ENCODE measurements at places on chromosomes 2 and 18.

- no peak for DNase-seq
Observed at GRCh38 chr2:181128199-181128598, 147.8 kb downstream of the UBE2E3 start.

DNA sequence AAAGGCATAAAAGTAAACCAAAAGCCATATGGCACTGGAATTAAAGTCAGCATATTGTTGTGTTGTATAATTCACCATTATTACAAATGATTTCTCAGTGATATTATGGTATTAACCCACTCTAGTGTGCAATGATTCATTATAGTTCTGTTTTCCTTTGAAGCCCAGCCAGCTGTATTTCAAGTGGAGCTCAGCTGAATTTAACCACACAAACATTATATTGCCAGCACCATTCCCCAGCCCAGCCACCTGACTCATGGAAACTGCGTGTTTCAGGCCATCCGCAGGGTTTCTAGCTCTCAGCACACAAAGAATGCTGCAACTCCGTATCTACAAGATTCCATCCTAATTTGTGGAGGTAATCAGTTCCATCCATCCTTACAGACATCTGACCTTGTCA, 166.8 kb upstream of the CHAC2 start:
- DNase-seq, result peak; percentile 34

DNA sequence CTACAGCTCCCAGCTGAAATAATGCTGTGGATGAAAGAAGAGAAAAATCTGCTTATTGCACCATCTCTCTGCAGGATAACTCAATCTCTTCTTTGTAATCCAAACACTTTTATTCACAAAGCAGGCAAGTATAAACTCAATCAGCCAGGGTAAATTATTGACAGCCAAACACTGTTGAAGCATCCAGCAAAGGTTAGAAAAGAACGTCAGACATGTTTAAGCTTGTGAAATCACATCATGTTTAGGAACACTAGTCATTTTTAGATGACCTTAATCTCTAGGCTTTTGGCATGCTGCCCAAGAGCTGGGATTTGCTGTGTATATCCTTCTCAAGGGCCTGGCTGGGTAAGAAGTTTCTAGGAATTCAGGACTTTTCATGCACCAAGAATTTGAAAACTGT, 1148.1 kb upstream of the FANCL start:
- peak; percentile 37 for DNase-seq

- no peak for DNase-seq
Observed at GRCh38 chr2:240446664-240447175, 11.3 kb downstream of the GPC1 start.

DNA sequence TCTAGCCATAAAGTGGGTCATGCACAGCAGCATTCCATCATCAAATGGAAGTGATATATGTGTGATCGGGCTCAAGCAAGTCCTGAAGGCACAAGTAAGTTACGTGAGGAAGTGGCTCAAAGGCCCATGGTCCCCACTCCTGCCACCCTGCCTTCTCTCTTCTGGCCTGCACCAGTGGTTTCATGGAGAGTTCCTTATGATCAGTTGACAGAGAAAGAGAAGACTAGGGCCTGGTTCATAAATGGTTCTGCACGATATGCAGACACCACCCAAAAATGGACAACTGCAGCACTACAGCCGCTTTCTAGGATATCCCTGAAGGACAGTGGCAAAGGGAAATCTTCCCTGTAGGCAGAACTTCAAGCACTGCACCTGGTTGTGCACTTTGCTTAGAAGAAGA, 412.6 kb upstream of the SMIM21 start:
- DNase-seq, result no peak

DNA sequence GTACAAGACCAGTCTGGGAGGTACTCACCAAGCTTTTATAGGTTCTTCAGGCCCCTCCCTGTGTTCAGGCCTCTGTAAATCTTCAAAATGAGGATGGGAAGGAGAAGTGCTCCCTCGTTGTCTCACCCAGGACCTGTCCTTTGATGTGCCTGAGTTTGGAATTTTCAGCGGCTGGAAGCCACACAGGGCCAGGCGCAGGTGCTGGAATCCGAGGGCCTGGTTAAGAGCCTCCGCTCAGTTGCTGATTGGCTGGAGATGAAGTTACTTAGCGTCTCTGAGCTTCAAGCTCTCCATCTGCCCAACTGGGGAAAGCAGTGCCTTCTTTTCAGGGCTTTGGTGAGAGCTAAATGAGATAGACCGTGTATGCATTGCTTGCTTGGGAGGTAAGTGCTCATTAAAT, 30.0 kb downstream of the HJURP start:
- DNase-seq, result no peak

GRCh38 chr2:19187323-19188020, 171.0 kb downstream of the OSR1 start:
- DNase-seq, result no peak

DNA sequence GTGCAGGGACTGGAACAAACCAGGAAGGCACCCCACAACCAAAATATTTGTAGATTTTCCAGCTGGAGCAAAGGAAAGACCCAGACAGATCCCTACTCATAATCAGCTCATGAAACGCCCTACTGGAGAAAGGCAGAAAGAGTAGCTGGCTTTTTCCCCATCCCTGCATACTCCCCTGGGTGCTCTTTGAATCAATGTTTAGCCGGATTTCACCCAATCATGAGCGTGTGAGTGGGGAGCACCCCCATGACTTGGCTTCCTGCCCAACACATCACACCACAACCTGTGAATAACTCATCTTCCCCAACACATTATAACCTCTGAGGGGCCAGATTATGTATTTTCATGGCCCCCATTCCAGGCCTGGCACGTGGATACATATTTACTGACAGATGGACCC, 35.1 kb upstream of the SLC14A1 start:
- peak; percentile 23 for DNase-seq

- no peak for DNase-seq
Observed at GRCh38 chr2:147589127-147589526, 255.7 kb upstream of the ACVR2A start.

- DNase-seq, result no peak
Observed at GRCh38 chr18:36212301-36213171, 25.2 kb downstream of the MOCOS start.

GRCh38 chr2:48849770-48850169, 94.2 kb upstream of the LHCGR start:
- no peak for DNase-seq

DNA sequence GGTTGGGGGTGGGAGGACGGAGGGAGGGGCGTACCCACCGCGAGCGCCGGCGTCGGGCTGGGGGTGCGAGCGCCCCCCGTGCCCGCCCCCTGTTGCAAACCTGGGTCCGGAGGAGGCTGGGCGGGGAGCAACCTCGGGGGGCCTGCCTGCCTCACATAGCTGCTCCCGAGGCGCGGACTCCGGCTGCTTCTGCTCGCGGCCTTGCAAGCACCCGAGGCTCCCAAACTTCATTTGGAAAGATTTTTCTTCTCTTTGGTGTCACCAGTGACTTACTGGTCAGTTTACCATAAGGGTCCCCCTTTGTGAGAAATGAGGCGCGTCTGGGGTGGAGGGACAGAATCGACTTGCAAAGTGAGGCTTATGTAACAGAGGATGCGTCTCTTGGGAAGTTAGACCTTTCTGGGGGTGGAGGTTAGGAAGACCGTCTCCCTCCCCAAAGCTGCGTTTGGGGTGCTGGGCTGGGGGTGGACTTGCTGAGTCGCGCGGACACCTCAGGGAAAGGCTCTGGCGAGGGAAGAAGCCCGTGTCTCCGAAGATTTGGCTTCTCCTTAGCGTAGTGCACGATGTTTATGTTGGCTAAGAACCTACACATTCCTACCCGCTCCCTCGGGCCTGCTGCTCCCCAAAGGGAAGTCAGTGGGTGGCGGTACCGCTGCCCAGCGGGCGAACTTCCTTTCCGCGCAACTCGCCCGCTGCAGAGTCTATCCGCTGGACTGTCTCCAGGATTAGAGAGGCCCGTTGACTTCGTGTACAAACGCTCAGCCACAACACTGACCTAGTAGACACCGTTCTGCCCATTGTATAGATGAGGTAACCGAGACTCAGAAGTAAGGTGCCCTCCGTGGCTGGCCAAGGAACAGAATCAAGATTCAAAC, 559 bp downstream of the TMEM37 start:
- DNase-seq, result no peak

GRCh38 chr2:148299616-148300015, 278.7 kb downstream of the MBD5 start:
- DNase-seq, result no peak

- no peak for DNase-seq
Observed at GRCh38 chr2:174606336-174606735, 8.7 kb upstream of the WIPF1 start.

DNA sequence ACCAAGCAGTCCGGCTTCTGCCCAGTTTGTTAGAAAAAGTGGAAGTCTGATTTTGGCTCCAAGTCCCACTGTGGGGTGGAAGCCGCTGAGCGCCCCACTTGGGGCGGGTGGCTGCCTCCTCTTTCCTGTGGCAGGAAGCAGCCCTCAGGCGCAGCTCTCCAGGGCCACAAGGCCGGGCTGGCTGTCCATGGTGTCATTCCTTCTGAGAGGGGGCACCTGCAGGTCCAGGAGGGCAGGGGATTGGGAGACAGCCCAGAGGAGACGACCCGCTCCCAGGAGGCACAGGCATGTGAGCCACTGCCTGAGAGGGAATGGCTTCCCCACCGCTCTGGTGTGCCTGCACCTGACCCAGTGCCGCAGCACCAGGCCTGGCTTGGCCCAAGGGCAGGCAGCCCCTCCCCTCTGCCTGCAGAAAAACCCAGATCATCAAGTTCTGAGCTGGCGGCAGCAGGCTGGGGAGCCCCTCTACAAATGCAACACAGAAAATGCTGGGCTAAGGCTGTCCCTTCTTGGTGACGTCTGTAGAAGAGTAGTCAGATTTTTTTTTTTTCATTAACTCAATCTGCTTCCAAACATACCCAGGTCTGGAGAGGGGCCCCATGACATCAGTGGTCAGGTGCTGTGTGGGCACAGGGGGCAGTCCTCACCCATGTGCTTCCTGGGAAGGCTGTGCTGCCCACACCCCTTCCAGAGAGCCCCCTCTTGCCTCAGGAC, 38.4 kb downstream of the HS6ST1 start:
- DNase-seq, result no peak

DNA sequence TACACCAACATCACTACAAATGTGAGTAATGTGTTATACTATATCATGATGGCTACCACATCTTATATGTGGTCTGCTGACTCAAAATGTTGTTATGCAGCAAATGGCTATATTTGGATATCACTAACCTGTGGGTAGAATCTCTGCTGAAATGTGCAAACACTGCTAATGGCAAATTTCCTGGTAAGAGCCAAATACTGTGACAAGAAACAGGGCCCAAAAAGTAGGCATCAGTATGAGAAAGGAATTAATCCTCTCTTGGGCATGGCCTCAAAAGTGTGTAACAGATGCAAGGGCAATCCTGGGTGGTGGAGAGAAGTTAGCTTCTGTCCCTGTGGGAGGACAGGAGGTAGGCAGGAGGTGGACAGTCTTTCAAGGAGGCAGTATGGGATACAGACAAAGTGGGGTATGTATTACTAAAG, 13.3 kb downstream of the ATF2 start:
- DNase-seq, result no peak

- DNase-seq, result peak; percentile 70
Observed at GRCh38 chr18:8084160-8084559, 517.0 kb downstream of the PTPRM start.

All from NCI-H345 (cell line).